ENCODE measurements at places on chromosomes 2 and 18. TPM values are rescaled to one million over a fixed set of nuclear protein-coding genes. Genes with fewer than 3 reads are reported as not detected.

- no peak for DNase-seq
These were observed 124.0 kb downstream of the GAREM1 start for GRCh38 chr18:32346671-32347070.

Gene NEURL3
- total RNA-seq: 0.33 TPM

DNA sequence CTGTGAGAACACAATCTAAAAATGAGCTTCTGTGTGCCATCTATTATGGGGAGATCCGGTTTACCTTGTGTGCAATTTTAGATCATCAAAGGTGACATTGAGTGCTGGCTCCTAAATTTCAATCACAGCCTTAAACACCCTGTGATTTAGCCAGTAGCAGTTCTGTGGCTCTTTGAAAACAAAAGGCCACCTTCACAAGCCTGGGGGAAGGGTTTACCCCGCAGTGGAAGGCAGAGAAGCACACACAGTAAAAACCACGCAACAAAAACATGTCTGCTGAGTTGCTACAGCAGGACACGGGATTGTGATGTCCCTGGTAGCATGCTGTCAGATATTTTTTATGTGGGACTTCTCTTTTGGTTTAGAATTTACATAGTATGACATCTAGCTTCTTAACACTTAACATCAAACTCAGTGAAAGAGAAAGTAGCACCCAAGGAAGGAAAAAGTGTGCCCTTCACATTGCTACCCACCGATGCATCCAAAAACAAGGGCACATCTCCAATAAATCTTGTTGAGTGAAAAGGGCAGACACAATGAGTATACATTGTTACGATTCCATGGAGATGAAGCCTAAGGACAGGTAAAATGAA lies 56.1 kb upstream of the RNF152 start:
- no peak for DNase-seq

GRCh38 chr2:230203110-230203676 lies 16.6 kb downstream of the SP110 start:
- no peak for DNase-seq

Gene FHOD3
- 42.0 TPM for total RNA-seq

Gene SLC23A3
- total RNA-seq: 7.3 TPM

Gene HOXD3
- total RNA-seq: 13.4 TPM

- no peak for DNase-seq
These were observed 246.1 kb downstream of the TWIST2 start for GRCh38 chr2:239093952-239094351.

DNA sequence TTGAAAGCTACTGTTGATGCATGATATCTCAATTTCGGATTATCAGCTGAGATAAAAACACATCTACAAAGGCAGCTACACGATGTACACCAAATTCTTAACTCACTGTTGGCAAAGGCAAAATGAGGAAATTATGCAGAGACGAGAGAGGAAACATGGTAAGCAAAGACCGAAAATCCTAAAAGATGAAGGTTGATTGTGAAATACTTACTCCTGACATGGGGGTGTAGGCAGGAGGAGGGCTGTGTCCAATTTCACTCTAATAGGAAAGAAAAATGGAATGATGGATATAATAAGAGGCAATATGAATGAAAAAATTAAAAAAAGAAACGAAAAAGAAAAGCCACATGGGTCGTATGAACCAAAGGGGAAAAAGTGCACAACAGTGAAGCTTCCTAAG lies 831.3 kb downstream of the CPS1 start:
- DNase-seq: no peak

GRCh38 chr2:69933254-69933828 lies 18.4 kb downstream of the MXD1 start:
- DNase-seq: no peak

GRCh38 chr2:45311559-45311958 lies 299.5 kb downstream of the SRBD1 start:
- no peak for DNase-seq
